ENCODE measurements at places on chromosomes 3 and 15.

DNA sequence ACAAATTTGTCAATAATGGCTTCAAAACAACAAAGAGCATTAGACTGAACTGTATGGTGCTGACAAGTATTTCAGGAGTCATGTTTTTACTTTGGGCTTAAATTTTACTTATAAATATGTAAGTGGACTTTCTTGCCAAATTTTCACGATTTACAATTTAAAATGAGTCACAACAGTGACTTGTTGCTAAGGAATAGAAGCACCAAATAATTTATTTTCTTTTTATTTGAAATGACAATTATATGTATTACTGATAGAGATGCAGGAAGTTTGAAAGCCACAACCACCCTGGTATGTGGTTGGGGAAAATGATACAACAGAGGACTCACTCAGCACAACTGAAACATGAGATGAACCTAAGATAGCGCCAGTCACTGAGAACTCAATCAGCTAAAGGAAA lies 90.3 kb downstream of the FMN1 start:
- peak; percentile 49 for DNase-seq

GRCh38 chr3:122232485-122232884 lies 49.0 kb downstream of the CASR start:
- no peak for DNase-seq

- DNase-seq = no peak
These were observed 73.0 kb upstream of the FRMD4B start for GRCh38 chr3:69458803-69459365.

DNA sequence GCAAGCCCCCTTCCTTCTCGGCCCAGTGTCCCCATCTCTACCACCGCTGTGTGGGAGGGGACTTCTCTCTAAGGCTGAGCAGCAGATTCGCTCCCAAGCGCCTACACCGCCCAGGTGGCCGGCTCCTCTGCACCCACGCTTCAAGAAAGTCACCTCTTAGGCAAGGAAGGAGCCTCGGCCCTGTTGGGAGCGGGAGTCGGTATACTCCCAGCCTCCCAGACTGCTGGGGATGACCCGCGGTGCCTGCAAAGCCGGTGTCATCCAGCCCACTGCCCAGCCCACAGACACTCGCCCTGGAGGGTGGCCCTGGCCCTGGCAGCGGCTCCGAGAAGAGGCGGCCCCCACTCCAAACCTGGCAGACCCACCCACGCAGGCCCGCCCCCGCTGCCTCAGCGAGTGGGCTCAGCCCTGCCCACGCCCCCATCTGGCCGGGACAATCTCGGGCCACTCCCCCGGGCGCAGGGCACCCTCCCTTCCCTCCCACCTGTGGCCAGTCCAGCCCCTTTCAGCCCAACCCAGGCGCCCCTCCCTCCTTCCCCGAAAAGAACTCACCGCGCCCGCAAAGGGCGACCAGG lies 396 bp downstream of the CHRNB4 start:
- no peak for DNase-seq

- DNase-seq = no peak
These were observed 39.1 kb upstream of the LRTM1 start for GRCh38 chr3:54966979-54967378.

All from activated CD4-positive, alpha-beta T cell treated with anti-CD3 and anti-CD28 coated beads, Interleukin-2, amount 10 ng/mL, durations not matched to agents 7 days and 5 days (primary cell).